ENCODE measurements at places on chromosomes 4 and X.

- peak; percentile 99 for DNase-seq
These were observed 224.0 kb downstream of the APBB2 start for GRCh38 chr4:40990236-40990898.

DNA sequence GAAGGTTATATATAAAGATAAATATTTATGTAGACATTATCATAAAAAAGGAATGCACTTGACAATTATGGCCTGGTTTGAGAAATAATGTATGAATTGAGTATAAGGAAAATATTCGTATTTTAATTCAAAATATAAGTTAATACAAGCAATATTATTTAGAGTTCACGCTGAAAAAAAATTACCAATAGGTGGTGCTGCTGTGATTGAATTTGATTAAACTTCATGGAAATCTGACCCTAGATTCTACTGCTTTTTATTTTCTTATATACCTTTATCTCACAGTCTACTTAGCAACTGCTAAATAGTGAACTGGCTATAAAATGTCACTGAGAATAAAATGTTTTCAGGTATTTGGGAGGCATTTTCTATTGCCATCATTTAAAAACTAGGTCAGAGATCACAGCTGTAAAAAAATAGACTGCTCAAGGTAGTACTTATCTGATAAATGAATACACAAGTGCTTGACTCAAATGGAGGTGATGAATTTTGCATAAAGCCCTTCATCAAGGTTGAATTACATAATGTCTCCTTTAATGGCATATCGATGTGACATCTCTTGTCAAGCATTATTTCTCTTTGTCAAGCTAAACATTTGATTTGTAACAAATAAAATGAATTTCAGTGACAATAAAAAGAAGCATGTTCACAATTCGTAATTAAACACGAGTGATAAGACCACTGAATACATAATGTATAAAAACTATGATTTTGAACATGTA is 1638.8 kb upstream of the PCDH7 start:
- DNase-seq: peak; percentile 8

- DNase-seq: no peak
These were observed 2706.8 kb downstream of the ARAP2 start for GRCh38 chr4:33537527-33537926.

GRCh38 chrX:41559235-41560052 is 112.3 kb downstream of the NYX start:
- DNase-seq: peak; percentile 72

DNA sequence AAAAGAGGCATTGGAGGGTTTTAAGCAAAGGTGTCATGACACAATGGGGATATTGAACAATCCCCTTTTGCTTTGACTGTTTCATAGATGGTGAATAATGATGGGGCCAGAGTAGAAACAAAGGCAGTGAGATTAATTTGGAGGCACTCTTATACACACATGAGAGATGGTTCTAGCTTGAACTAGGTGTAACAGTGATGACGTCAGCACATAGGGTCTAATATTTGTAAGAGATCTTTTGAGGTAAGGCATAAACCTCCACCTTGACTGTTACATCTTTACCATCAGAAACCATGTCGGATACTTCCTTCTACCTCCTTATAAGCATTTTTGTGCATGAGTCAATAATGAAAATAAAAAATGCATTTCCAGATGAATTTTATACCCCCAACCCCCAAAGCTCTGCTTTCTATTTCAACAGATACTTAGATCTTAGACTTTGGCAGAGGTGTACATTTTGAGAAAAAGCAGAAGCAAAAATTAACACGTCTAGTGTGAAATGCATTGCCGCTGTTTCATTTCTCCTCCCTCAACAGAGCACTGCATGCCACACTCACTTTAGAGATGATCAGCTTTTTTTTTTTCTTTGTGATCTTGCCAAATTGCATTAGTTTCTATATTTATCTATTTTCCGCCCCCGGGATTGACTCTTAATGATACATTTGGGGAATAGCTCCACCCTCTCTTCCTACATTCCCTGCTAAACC is 87.2 kb downstream of the HS3ST1 start:
- DNase-seq: no peak

DNA sequence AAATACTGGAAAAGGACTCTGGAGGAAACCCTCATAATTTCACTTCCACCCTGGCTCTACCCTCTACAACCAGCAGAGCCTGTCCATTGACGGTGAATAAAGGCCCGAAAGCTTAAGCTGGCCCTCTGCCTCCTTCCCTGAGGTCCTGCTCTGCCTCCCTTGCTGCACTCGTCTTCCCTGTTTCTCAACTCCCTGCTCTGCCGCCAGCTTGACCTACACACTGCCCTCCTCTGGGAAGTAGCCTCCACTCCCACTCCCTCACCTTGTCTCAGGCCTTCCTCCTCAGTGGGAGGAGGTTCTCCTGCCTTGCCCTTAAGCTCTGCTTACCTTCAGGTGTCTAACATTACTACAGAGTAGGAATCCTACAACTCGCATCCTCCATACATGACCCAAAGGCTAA is 608.6 kb upstream of the NR3C2 start:
- DNase-seq: no peak

GRCh38 chrX:68440940-68441339 is 7.6 kb upstream of the OPHN1 start:
- DNase-seq: peak; percentile 79

- DNase-seq: peak; percentile 21
These were observed 292.5 kb downstream of the UNC5C start for GRCh38 chr4:95256108-95256835.

- no peak for DNase-seq
These were observed 18.2 kb downstream of the HAND2 start for GRCh38 chr4:173511787-173512361.

Measured in fibroblast of upper back skin (primary cell).